ENCODE measurements at places on chromosomes 7 and 10. TPM values are rescaled to one million over a fixed set of nuclear protein-coding genes. Genes with fewer than 3 reads are reported as not detected.

The TMEM213 gene
- total RNA-seq: not detected

The TNS3 gene
- 67.8 TPM for total RNA-seq

The NSUN6 gene
- total RNA-seq: 13.0 TPM

The UPP1 gene
- total RNA-seq: 7.1 TPM

The GIGYF1 gene
- total RNA-seq: 63.2 TPM

The GAD2 gene
- not detected for total RNA-seq

The CLDN12 gene
- 34.6 TPM for total RNA-seq

The ZNF117 gene
- 8.9 TPM for total RNA-seq

The LGI1 gene
- not detected for total RNA-seq

DNA sequence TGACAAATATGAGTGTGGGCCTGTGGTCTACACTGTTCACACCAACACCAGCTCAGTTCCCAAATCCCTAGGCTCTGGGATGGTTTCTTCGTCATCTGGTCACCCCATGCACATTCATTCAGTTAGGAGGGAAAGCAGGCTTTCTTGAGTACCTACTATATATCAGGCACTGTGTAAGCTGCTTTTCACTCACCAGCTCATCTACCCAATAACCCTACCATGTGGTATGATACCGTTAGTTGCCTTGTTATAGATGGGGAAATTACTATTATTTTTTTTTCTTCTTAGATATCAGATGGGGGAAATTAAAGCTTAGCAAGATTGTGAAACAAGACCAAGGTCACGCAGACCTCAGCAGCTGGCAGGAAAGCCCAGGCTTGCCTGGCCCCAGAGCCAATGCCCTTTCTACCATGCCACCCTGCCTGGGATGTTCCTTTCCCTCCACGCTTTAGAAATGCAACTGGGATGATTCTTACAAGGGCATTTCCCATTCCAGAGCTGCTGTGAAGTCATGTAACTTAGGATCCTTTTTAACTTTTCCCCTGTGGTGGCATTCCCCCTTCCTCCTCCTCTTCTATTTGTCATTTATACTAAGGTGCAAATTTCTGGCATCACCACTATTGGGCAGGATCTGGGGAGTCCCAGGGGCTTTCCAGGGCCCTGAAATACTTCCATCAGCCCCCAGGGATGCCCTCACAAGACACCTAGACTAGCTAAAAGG is 93.1 kb upstream of the EFCAB10 start:
- peaks cover 6% of the 10 kb centered on the region for H3K4me1 ChIP-seq
- H3K27ac ChIP-seq: no peak overlapping the region
- no peaks in the 10 kb centered on the region for H3K27me3 ChIP-seq
- DNase-seq: no peak
- no peaks in the 10 kb centered on the region for H3K36me3 ChIP-seq

DNA sequence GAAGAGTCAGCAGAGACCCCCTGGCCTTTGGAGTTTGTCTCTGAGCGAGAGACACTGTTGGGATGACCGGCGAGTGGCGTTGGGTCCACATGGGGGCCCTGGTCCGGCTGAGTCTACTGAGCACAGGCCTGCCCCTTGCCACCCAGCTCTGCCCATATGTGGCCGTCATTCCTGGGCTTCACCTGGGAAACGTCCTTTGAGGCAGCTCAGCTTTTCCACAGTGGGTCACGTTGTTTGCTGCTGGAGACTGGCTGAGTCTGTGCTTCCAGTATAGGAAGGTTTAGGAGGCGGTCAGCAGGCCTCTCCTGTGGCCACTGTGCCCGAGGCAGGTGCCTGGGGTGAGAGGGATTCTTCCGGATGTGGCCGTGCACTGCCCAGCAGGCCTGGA is 17.1 kb downstream of the ADAM8 start:
- H3K4me1 ChIP-seq: peaks cover 18% of the 10 kb centered on the region
- H3K27me3 ChIP-seq: no peaks in the 10 kb centered on the region
- no peak for DNase-seq
- H3K4me3 ChIP-seq: no peak overlapping the region
- H3K36me3 ChIP-seq: no peaks in the 10 kb centered on the region
- no peak overlapping the region for H3K27ac ChIP-seq

GRCh38 chr10:82908751-82909150 is 1033.8 kb downstream of the NRG3 start:
- no peak for DNase-seq
- no peaks in the 10 kb centered on the region for H3K36me3 ChIP-seq
- no peak overlapping the region for H3K4me3 ChIP-seq
- no peaks in the 10 kb centered on the region for H3K27me3 ChIP-seq

DNA sequence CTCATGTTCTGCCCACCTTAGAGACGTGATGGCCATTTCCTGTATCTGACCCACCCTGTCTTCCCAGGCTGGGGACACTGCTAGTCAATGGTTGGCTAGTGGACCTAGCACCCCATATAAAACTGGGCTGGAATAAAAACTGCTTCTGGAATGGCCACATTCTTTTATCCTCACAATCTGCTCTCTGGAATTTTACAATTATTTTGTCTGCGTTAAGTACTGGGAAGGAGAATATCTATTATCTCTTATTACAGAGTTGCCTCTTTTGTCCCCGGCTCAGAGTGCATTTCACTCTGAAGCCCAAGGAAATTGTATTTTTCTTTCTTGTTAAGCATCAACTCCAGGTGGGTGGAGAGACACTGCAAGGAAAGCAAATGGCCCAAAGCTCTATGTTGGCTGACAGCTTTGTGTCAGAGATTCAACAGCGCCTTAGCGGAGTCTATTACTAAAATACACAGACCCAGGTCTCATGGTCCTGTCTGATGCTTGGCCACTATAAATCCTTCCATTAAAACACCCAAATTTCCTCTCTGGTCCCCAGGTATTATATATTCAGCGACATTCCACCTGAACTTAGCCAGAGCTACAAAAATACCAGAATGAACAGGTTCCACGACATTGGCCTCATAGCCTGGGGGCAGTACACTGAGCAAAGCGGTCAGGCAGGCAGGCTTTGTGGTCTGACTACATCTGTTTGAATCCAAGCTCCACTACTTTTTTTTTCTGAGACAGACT is 121.7 kb downstream of the PRPF18 start:
- H3K4me1 ChIP-seq: peaks cover 8% of the 10 kb centered on the region
- no peaks in the 10 kb centered on the region for H3K27me3 ChIP-seq
- no peak overlapping the region for H3K27ac ChIP-seq
- no peak for DNase-seq
- peak overlapping the region; percentile 54 for H3K4me3 ChIP-seq

GRCh38 chr10:119133949-119134348 is 30.0 kb downstream of the DENND10 start:
- no peak overlapping the region for H3K4me3 ChIP-seq
- no peak for DNase-seq
- no peaks in the 10 kb centered on the region for H3K27me3 ChIP-seq
- H3K36me3 ChIP-seq: no peaks in the 10 kb centered on the region

DNA sequence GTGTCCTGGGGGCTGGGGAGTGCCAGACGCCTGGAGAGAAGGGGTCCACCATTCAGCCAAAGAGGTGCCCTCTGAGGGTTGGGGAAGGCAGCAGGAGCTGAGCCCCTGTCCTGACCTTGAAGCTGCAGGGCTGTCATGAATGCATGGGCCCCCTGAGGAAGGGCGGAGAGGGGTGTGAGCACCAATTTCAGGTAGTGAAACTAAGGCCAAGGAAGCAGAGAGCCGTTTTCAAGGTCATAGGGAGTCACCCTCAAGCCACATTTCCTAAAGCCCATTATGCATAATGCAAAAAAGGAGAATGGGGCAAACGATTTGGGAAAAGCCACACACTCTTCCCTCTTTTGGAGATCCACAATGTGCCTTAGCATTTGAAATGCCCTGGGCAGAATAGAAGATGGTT is 37.2 kb downstream of the FIGNL1 start:
- H3K27ac ChIP-seq: no peak overlapping the region
- no peak overlapping the region for H3K4me3 ChIP-seq
- no peaks in the 10 kb centered on the region for H3K4me1 ChIP-seq
- no peak for DNase-seq
- H3K36me3 ChIP-seq: no peaks in the 10 kb centered on the region
- no peaks in the 10 kb centered on the region for H3K27me3 ChIP-seq

DNA sequence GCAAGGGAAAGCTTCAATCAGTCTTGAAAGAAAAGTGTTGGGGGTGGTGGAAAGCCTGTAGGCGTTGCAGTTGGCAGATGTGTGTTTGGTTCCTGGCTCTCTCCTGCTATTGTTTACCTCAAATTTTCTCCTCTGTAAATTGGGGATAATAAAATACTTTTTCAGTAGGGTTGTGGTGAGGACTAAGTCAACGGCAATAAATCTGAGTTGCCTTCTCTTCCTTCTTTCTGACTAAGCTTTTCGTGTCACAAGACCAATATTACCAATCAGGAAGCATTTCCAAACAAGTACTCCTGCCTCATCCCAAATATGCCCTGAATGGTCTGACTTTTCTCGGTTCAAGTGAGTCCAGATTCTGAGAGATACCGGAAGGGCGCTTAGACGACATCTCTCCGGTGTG is 54.0 kb downstream of the CREB5 start:
- H3K27ac ChIP-seq: no peak overlapping the region
- no peaks in the 10 kb centered on the region for H3K36me3 ChIP-seq
- H3K4me1 ChIP-seq: no peaks in the 10 kb centered on the region
- no peak overlapping the region for H3K4me3 ChIP-seq
- DNase-seq: no peak

DNA sequence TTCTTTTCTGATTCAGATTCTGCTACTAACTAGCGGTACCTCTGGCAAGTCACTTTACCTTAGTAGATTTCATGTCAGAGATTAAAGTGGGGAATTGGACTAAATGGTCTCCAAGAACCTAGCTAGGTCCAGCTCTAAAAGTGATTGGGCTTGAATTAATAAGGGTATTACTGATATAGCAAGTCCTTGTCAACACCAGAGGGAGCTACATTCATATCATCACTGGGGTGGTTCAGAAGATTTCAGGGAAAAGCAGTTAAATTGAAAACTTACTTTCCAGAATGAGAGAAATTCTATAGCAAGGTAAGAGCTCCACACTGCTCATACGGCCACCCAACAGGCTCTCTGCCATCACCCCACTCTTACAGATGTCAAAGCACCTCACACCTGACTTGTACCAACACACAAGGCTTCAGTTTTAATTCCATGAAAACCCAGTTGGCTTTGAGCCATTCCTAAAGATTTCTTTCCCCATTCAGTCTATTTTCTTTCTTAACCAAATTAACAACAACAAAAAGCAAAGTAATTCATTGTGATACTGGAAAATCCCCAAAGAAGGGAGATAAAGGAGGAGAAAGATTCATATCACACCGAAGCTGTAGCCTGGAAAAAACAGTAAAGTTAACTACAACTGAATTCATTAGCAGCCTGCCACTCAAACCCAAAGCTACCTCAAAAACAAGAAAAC is 38.0 kb upstream of the SPOCK2 start:
- H3K27me3 ChIP-seq: no peaks in the 10 kb centered on the region
- H3K27ac ChIP-seq: peak overlapping the region; percentile 0
- H3K4me1 ChIP-seq: peaks cover 1% of the 10 kb centered on the region
- no peak for DNase-seq
- no peak overlapping the region for H3K4me3 ChIP-seq

DNA sequence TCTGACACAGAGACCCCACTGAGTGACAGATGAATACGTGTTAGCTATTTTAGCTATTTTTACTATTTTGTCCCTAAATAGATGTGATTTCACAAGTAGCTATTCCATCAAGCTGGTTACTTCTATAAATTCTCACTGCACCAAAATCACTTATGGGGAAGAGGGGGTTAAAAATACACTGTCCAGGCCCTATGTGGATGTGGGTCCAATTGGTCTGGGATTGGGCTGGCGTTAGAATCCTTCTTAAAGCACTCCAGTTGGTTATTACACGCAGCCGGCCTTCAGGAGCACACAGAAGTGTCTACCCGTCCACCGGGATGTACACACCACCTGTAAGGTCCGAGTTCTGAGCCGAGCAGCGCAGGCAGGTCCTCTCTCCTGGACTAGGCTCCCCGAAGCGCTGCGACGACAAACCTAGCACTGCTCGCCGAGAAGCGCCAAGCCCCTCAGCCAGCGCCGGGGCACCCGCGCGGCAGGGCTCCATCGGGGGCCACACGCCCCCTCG is 222.3 kb upstream of the MKLN1 start:
- no peaks in the 10 kb centered on the region for H3K27me3 ChIP-seq
- peaks cover 20% of the 10 kb centered on the region for H3K4me1 ChIP-seq
- DNase-seq: no peak

DNA sequence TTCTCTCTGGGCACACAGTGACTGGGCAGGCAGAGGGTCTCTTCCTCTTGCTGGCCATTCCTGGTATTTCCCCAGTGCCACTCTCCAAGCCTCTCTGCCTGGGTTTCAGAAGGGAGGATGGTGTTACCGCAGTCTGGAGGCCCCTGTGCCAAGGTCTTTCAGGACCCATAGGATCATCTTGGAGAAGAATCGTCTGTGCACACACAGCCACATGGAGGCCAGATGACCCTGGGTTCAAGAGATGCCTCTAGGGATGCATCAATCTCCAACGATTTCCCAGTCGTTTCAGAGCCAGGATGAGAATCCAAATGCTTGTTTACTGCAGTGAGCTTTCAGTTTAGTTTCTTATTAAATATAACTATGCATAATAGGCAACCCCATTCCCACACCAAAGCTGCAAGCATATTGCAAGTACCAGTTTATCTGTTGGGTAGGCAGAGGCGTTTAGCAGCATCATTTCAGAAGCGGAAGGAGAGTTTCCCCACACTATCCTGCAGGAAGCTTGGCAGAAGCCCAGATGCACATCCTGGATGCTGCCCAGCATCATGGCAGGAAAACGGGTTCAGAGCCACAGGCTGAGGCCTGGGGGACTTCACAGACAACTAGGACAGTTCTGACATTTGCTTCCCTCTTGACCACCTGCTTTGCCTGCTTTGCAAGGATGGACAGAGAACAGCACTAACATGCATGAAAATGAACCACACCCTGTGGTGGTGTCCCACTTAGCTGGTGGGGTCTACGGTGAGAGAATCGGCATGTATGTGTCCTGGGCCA is 134.7 kb upstream of the FAM20C start:
- H3K4me3 ChIP-seq: no peak overlapping the region
- no peaks in the 10 kb centered on the region for H3K27me3 ChIP-seq
- DNase-seq: peak; percentile 15

DNA sequence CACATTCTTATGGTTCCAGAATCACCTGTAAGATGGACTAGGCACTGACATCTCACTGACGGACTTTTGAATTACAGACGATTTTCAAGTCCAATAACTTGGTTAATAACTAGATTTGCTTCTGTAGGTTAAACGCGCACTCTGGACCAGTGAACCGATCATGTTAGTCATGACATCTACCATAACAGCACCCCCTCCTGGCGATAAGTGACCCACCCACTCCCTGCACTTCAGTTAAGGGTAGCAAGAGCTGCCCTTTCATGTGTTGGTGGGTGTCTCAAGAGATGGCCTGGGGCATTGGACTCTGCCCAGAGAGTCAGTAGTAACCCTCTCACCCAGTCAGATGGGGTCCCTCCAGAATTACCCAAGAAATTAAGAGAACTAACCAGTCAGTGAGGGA is 12.9 kb downstream of the GRM8 start:
- H3K36me3 ChIP-seq: no peaks in the 10 kb centered on the region
- DNase-seq: no peak
- H3K4me3 ChIP-seq: no peak overlapping the region
- H3K4me1 ChIP-seq: no peaks in the 10 kb centered on the region
- H3K27me3 ChIP-seq: no peaks in the 10 kb centered on the region

- no peak for DNase-seq
- peaks cover 14% of the 10 kb centered on the region for H3K4me1 ChIP-seq
- H3K27ac ChIP-seq: no peak overlapping the region
- no peak overlapping the region for H3K4me3 ChIP-seq
Observed at GRCh38 chr10:11359869-11360268, 251.6 kb downstream of the USP6NL start.
